Kidney (tissue), 22 donors: ENCODE measurements at places on chromosomes 7 and 10.
A peak's percentile ranks its signal among the peaks of the same experiment; 100 is the strongest.

- peak; percentile 88 for DNase-seq
Observed at GRCh38 chr10:79404231-79404609, 41.2 kb downstream of the ZCCHC24 start.

DNA sequence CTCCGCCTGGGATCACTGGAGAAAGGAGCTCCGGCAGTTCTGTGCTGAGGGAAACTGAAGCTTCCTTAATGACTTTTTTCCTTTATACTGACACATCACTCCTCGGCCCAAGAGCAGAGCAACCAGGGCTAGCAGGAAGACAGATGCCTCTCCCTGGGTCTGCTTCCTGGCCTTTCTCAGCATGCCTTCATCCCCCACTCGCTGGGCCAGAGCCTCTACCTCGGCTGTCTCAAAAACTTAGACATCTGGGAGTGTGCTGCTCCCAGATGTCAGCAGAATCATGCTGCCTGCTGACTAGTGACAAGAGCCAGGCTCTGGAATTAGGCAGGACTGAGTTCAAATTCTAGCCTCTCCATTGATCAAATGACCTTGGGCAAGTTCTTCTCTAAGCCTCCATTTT lies 24.4 kb upstream of the LRRC4 start:
- DNase-seq, result no peak

GRCh38 chr7:143383642-143383957 lies 2.5 kb downstream of the ZYX start:
- no peak for DNase-seq

GRCh38 chr7:155231941-155232340 lies 65.7 kb upstream of the INSIG1 start:
- DNase-seq, result no peak

GRCh38 chr7:94357076-94357475 lies 37.6 kb upstream of the COL1A2 start:
- no peak for DNase-seq

GRCh38 chr10:112209684-112210131 lies 26.1 kb upstream of the GPAM start:
- DNase-seq, result peak; percentile 73

GRCh38 chr7:82049442-82049841 lies 279.6 kb upstream of the HGF start:
- no peak for DNase-seq

- no peak for DNase-seq
Observed at GRCh38 chr7:78169992-78170391, 371.4 kb downstream of the PHTF2 start.

DNA sequence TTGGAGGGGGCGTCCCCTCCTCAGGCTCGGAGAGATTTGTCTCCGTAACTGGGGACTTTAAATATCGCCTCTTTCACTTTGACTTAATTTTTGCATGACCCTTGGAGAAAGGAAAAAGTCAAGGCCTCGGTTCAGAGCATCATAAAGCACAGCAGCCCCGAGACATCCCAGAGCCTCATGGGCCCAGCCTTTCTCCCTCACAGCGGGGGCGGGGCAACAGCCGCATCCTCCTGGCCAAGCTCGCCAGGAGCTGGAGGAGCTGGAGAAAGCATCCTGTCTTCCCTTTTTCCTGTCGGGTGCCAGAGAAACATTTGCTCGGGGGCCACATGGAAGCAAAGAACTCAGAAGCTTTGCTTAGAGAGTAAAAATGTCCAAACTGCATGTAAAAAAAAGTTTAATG lies 43.6 kb upstream of the DPYSL4 start:
- DNase-seq, result peak; percentile 61

DNA sequence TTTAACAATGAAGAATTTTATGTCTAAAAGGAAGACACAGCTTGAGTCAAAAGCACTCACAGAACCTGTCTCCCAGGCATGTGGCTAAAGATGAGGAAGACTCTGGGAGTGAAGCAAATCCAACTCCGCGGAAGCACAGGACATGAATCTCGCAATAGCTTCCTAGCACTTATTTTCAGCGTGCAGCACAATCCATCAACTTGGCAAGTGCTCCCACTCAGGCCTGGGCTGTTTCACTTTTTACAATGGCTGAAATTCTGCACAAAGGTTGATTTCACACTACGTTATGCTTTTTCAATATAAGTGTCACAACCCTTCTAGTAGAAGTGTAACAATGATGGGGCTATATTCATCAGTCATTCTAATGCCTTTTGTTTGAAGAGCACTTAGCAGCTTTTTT lies 180.2 kb downstream of the XPNPEP1 start:
- no peak for DNase-seq

- no peak for DNase-seq
Observed at GRCh38 chr7:128034825-128035224, 3.6 kb upstream of the LRRC4 start.

- no peak for DNase-seq
Observed at GRCh38 chr7:82419200-82419599, 24.4 kb downstream of the CACNA2D1 start.

- no peak for DNase-seq
Observed at GRCh38 chr7:77687747-77688144, 8.5 kb upstream of the RSBN1L start.

DNA sequence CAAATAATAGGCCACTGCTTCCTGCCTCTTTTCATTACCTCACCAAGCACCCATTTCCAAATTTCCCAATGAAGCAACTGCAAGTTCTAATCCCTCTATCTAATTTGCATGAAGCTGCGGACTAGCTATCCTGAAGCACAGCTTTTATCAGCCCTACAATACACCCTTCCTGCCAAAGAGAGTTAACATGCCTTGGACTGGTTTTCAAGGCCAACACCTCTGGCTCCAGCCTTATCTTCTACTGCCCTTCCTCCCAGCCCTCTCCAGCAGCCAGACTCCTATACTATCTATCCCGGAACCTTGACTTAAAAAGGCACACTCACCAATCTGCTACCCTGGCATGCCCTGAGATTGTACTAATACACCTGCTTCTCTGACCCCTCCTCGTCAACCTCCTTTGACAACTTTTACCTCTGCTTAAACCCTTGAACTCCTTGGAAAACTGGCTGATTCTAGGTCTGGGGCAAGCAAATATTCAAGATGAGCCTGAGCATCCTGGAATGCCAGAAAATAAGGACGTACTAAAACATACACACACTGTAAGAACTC lies 73.4 kb downstream of the SGMS1 start:
- no peak for DNase-seq

DNA sequence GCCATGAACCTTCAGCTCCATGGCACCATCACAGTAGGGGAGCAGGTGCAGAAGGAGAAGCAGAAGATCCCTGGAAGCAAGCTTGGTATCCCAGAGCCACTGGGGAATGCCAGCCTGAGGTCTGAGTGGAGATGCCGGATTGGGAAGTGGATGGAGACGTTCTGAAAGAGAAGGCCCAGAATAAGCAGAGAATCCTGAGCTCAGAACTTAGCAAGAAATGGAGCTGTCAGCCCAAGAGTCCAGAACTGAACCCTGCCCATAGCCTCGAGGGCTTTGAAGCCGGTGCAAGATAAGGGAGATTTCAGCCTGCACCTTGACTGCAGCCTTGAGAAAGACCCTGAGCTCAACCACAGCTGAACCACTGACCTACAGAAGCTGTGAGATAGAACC lies 13.9 kb upstream of the GDF10 start:
- DNase-seq, result no peak

DNA sequence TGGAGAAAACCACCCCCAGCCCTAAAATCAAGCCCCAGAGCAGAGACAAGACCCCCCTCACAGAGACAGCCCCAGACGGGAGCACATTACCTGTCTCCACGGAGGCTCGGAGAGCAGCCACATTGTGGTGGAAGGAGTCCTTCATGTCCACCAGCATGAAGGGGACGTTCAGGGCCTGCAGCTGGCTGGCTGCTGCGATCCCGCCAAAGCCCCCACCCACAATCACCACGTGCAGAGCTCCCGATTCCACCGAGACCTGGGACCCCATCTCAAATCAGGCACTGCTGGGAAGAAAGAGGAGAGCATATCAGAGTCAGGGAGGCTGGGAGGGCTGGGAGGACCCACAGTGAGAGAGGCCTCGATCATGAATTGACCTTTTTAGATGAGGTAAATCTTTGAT lies 8.8 kb downstream of the AIFM2 start:
- DNase-seq, result no peak

- no peak for DNase-seq
Observed at GRCh38 chr10:31299119-31299518, 19.9 kb upstream of the ZEB1 start.

DNA sequence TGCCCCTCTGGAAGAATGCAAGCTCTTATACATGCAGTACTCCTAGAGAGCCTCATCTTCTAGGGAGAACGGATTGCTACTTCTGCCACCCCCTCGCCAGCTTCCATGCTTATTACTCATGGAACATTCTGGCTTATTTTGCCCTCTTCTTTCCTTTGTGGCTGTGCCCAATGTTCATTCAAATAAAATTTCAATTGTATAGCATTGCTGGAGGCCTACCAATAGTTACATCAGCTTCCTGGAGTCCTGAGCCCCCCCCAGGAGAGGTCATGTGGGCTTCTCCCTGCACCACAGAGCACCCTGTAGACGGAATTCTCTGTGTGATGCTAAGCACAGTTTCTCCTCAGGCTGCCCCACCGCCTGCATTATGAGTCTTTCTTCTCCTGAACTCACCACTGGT lies 1094.0 kb downstream of the KCNMA1 start:
- no peak for DNase-seq

GRCh38 chr7:89133819-89134218 lies 338.3 kb upstream of the TEX47 start:
- no peak for DNase-seq

- DNase-seq, result no peak
Observed at GRCh38 chr7:109699661-109700060, 1130.0 kb downstream of the DNAJB9 start.

DNA sequence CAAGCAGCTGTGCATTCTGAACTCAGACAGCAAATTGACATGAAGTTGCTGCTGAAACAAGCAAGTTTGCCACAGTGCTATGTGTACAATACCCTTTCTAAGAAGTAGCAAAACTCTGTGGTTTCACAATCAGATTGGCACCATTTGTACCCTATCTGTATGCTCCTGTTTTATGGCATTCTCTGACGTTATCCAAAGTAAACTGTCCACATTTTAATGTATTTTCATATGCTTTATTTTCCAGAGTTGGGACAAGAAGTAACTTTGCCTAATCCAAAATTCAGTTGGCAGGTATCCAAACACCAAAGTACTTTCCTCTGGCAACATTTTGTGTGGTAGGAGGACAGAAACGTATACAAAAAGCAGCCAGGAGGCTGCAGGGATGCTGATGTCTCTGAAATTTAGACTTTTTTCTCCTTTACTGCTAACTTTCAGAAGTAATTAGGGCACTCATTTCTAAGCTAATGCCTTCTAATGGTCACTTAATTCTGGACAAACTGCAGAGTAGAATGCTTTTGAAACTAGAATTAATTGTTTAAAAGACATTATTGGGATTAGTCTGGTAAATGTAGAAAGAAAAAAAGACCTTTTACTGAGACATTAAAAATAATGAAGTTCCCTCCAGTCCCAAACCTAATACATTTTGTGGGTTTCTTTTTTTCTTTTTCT lies 414.7 kb upstream of the NRP1 start:
- DNase-seq, result no peak

DNA sequence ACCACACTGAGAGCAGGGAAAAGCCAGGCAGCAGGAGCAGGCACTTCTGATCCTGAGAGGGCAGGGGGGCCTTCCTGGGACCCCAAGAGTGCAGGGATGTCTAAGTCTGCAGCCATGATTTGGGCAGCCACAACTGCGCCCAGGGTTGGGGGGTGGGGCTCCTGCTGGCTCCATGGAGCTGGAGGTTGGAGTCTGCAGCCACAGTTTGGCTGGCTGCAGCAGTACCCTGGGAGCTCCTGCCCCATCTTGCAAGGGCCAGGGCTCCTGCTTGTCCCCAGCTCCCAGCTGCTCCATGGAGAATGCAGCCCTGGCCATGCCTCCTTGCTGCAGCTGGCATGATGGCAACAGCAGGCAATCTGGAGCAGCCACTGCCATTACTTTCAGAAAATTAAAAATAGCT lies 679.7 kb upstream of the LRRTM3 start:
- DNase-seq, result no peak

- DNase-seq, result peak; percentile 85
Observed at GRCh38 chr7:92925876-92926696, 89.7 kb upstream of the CDK6 start.

DNA sequence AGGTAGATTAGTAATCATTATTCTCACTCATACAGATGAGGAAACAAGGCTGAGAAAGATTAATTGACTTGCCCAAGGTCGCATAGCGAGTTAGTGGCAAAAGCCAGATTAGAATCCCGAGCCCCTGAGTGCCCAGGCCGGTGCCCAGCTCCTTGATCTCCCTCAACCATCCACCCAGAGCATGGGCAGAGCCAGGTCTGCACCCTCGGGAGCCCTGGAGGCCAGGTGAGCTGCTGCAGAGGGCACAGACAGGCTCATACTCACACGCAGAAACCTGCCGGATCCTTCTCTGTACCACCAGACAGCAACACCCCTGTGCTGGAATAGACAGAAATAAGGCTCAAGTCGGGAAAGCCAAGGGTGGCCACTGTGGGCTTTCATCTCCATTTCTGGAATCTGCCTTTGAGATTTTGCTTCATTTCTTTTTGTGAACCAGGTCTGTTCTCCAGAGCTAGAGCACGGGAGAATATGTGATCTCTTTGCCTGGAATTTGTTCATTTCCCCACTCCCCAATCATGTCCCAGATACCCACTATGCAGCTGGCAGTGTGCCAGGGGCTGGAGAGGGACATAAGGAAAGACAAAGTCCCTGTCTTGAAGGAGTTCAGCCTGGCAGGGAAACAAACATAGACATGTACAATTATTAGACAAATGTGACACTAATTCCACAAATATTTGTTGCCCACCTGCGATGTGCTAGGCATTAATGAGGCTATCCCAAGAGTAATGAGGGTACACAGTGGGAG lies 5.5 kb downstream of the AFAP1L2 start:
- no peak for DNase-seq

- no peak for DNase-seq
Observed at GRCh38 chr10:86646933-86647332, 7.4 kb upstream of the OPN4 start.

GRCh38 chr10:11110539-11110938 lies 92.9 kb downstream of the CELF2 start:
- peak; percentile 59 for DNase-seq

- DNase-seq, result no peak
Observed at GRCh38 chr7:6613706-6614105, 1.7 kb upstream of the ZNF853 start.
